ENCODE measurements at places on chromosomes 3 and 15.
A peak's percentile ranks its signal among the peaks of the same experiment; 100 is the strongest.

DNA sequence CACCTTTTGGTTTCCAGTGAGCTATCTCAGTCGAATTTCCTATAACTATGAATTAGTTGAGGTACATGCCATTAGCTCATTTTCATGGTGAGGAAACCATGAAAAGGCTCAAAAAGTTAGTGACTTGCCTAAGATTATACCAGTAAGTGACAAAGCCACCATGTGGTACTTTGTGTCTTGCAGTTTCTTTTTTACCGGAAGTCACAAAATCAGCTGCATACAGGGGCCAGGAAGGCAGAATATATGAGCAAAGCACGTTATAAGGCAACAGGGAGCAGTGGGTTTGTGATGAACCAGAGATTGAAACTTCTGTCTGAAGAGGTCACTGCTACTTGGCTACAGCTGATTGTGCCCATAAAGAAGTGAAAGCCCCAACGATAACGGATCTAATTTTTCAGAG is 50.3 kb downstream of the CMTM8 start:
- DNase-seq: no peak

- no peak for DNase-seq
These were observed 33.1 kb downstream of the BTD start for GRCh38 chr3:15634671-15635070.

DNA sequence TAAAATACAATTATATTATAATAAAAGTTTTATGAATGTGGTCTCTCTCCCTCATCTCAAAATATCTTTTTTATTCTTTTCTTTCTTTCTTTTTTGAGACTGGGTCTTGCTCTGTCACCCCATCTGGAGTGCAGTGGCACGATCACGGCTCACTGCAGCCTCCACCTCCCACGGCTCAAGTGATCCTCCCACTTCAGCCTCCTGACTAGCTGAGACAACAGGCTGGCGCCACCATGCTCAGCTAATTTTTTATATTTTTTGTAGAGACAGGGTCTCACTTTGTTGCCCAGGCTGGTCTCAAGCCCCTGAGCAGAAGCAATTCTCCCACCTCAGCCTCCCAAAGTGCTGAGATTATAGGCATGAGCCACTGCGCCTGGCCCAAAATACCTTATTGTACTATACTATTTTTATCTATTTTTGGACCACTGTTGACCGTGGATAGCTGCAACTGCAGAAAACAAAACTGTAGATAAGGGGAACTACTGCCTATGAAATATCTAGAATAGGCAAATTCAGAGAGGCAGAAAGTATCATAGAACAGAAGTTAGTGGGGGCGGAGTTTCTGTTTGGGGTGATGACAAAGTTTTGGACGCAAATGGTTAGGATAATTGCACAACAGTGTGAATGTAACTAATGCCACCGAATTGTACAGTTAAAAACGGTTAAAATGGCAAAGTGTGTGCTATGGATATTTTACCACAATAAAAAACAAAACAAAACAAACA is 66.6 kb downstream of the SLC12A8 start:
- DNase-seq: no peak

DNA sequence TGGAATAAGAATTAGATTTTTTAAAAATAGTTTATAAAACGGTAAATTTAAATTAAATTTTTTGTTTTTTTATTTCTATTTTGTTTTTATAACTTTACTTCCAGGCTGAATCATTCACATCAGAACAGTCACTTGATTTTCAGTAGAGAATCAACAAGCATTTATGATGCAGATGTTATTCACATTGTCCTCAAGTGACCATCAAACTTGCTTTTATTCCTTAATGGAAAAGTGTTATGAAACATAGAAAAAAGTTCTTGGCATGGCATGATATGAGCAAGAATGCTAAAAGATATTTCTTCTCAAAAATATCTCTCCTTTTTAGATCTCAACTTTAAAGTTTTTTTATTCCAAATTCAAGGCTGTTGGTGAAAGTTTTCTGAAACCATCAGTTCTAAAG is 70.9 kb upstream of the TGFBR2 start:
- DNase-seq: no peak

GRCh38 chr3:52068730-52069129 is 12.4 kb upstream of the DUSP7 start:
- DNase-seq: no peak

DNA sequence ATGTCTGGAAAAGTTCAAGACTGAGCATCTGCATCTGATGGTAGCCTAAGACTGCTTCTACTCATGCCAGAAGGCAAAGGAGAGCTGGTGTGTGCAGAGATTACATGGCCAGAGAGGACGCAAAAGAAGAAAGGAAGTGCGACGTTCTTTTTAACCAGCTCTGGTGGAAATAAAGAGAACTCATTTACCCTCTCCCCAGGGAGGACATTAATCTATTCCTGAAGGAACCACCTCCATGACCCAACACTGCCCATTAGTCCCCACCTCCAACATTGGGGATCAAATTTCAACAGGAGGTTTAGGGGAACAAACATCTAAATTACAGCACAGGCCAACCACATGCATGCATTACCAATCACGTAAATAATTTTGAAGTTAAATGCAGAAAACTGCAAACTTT is 1.5 kb upstream of the NCK1 start:
- DNase-seq: no peak

GRCh38 chr15:78564743-78565096 is 600 bp upstream of the CHRNA5 start:
- no peak for DNase-seq

GRCh38 chr3:66342717-66343356 is 122.0 kb downstream of the SLC25A26 start:
- no peak for DNase-seq

- DNase-seq: no peak
These were observed 4.0 kb downstream of the SPESP1 start for GRCh38 chr15:68934341-68934740.

DNA sequence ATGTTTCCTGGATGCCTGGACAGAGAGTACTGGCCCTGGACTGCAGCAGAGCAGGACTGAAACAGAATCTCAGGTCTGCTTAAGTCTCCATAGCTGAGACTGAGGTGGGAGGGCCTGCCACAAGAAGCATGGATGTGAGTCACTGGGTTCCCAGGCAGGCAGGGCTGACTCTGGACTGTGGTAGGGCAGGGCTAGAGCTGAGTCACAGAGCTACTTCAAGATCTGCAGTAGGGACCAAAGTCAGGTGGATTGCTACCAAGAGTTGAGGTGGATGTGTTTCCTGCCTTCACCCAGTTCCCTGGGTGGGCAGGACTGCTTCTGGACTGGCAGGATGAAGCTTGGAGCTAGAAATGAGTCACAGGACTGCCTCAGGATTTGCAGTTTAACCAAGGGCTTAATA is 282.9 kb downstream of the AGBL1 start:
- no peak for DNase-seq

DNA sequence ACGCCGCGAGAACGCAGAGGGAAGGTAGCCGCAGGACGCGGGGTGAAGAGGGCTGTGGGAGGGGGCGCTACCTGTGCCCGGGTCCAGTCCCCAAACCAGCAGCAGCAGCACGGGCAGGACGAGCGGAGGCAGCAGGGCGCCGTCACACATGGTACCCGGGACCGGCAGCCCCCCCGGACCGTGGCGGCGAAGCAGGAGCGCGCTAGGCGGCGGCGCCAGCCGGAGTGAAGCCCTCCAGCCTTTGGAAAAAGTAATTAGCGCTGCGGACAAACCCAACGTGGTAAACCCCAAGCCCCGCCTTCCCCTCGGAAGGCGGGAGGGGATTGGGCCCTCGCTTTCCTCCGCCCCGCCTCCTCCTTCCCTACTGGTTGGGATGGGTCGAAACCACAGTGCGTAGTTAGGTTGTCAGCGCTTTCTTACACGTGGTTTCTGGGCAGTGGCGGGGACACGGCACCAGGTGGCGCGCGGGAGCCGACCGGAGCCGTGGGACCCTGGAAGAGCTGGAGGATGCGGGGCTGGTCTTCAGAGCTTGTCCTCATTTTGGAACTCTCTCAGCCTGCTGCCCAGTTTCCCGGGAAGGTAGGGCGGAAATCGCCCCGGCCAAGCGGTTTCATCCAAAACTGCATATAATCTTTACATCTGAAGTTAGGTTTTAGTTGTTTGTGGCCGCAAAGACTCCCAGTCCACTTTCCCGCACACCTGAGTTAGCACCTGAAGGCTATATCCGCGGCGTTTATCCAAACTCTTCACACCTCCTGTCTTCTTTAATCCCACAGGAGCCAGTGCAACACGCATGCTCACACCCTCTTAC is at the start of gene ADAMTS17:
TSS of gene ADAMTS17 (minus strand) at position 226 of the 811 bp plus-strand sequence. CDS start at position 150, 76 bp downstream.
- peak; percentile 96 for DNase-seq

DNA sequence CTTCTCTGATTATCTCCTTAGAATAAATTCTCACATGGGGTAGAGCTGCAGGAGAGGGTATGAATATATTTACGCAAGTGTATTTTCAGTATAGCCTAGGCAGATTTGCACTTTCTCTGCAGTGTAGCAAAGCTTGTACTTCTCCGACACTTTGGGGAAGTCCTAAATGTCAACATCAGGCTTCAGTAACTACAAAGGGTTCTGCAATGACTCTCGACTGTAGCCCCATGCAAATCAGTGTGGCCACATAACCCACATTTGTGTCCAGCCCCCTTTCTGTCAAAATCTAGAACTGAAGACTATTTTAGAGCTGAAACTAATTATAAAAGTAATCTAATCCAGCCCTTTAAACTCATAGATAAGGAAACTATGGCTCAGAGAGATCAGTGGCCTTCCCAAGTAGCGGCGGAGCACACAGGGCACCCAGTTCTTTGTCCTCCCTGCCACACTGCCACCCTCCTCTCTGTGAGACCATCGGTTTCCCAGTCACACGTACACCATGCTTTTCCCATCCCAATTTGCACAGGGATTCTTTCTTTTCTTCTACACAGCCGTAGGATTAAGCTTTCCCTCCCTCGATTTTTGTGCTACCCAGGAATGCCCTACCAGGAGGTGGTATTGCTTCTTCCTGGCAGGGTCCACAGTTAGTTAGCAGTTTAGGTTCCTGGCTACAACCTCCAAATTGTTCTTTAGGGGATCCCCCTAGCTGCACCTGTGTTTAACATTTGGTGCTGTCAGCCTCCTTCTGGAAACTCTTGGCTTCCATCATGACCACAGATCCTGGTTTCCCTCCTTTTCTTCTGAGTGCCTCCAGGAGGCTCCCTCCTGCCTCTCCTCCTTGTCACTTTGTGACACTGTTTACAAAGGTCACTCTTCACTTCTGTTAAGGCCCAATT is 22.9 kb downstream of the MRAS start:
- DNase-seq: no peak

- no peak for DNase-seq
These were observed 107.5 kb upstream of the GALNT15 start for GRCh38 chr3:16066975-16067374.

- no peak for DNase-seq
These were observed 57.0 kb upstream of the PTX3 start for GRCh38 chr3:157379525-157380140.

- DNase-seq: no peak
These were observed 74.6 kb upstream of the SNRPA1 start for GRCh38 chr15:101369676-101370075.

GRCh38 chr15:49145651-49146609 is 9.5 kb downstream of the COPS2 start:
- DNase-seq: no peak

DNA sequence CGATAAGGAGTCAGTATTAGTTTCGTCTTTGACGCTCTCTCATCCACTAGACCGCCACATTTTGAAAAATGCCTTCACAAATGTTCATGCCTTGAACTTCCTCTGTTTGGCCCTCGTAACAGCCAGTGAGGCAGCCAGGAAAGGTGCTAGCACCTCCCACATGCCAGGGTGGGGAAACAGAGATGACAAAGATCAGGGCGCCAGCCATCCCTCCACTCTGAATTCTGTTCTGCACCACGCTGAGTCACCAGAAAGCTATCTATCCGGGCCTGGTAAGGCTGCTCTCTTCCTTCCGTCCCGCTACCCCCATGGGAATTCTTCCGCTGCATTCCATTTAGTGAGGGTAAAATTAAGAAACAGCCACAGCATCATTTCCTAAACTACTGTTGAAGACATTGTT is 31.3 kb upstream of the BCL2L10 start:
- DNase-seq: no peak

All from NCI-H1417 treated with DMSO at 0.1 percent for 48 hours (cell line).